ENCODE measurements at places on chromosomes 12 and 14.

- no peak for DNase-seq
- H3K27ac ChIP-seq = no peak overlapping the region
Observed at GRCh38 chr12:40149673-40150260, 43.9 kb upstream of the SLC2A13 start.

DNA sequence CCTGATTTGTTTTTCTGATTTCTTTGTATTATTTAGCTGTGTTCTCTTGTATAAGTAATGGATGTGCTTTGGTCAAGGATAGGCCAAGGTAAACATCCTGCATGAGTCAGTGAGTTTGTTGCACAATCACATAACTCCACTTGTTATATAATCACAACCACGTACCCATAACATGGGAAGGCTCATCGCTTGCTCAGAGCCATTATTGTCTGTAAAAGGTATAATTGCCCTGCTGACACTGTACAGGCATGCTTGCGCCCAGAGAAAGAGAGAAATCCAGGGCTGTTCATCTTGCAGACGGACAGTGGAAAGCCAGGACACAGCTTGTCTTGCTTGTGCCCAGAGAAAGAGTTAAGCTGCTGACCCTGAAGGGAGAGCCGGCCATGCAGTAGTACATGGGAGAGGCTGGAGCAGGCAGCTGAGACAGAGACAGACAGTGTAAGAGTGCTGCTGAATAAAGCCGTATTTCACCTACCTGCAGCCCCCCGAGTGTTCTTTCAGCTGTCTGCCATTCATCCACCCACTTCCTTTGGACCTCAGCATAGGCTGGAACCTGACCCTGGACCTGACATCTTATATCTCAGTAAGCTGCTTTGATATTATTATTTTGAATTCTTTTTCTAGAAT, 174.7 kb upstream of the DAAM1 start:
- no peak overlapping the region for H3K27ac ChIP-seq
- H3K36me3 ChIP-seq = no peaks in the 10 kb centered on the region
- no peaks in the 10 kb centered on the region for H3K27me3 ChIP-seq

GRCh38 chr12:56922031-56922430, 12.2 kb downstream of the SDR9C7 start:
- H3K27ac ChIP-seq = no peak overlapping the region
- no peaks in the 10 kb centered on the region for H3K27me3 ChIP-seq
- H3K4me1 ChIP-seq = no peaks in the 10 kb centered on the region
- no peak for DNase-seq

DNA sequence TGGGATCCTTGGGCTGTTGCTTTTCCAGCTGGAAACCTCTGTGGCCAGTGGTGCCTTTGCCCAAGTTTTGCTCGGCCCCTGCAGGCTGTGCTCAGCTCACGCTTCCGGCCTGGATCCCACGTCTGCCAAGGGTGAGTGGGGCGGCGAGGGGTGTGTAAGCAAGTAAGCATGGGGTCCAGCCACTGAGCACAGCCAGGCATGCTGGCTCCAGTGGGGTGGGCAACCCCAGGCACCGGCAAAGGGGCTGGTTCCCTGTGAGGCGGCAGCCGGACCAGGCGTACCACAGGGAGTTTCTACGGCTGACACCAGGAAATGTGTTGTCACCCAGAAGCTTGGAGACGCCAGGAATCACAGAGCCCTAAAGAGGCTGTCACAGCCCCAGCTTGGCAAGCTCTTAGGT, 393.4 kb upstream of the CCDC196 start:
- no peak overlapping the region for H3K4me3 ChIP-seq
- no peaks in the 10 kb centered on the region for H3K4me1 ChIP-seq
- no peak overlapping the region for H3K27ac ChIP-seq

DNA sequence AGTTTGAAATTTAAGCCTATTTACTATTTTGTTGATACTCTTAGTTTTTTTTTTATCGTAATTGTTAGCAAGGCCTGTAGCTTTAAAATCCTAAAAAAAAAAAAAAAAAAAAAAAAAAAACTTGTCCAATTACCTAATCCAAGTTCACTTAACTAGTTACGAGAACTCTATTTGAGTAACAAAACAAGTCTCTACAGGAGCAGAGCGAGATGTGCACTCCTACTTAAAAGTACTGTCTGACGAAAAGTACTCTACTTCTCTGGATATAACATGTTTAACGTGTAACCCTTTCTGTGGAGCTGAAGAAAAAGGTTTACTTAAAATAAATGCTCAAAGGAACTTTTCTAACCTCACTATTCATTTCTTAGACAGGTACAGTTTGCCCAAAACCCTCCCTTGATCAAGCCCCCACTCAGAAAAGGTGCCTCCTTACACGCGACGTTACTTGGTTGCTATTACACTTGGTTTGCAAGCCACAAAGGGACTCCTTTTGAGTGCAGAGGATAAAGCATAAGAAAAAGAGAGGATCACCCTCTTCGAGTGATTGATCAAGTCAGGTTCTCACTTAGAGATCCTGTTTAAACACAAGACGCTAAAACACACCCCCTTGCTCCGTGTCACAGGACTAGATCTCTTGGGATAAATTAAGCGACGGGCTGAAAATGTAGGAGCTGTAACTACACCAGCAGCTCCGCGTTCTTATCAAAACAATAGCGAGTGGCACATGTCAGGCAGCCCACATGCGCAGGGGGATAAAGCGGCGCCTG, 2.2 kb downstream of the BAZ1A start:
- peak; percentile 51 for DNase-seq
- H3K4me1 ChIP-seq = no peaks in the 10 kb centered on the region
- peak overlapping the region; percentile 97 for H3K27ac ChIP-seq

GRCh38 chr12:68515793-68516192, 94.9 kb upstream of the RAP1B start:
- no peaks in the 10 kb centered on the region for H3K27me3 ChIP-seq
- H3K36me3 ChIP-seq = no peaks in the 10 kb centered on the region
- H3K4me3 ChIP-seq = no peak overlapping the region
- no peak overlapping the region for H3K27ac ChIP-seq
- H3K4me1 ChIP-seq = no peaks in the 10 kb centered on the region

DNA sequence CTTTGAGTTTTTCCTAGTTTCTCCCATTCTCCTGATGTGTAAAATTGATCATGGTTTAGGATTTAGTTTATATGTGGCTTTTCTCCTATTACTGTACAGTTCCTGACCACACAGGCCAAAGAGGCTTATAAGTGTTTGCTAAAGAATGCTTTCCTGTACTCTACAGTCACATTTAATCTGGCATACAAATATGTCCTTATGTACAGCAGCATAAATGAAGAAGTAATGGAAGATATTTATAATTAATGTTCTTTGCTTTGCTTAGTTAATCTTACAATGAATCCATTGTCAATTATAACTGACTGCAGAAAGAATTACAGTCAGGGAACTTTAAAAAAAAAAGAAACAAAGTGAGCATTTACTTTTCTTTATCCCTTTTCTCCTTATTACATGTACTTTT, 293.9 kb downstream of the KCNC2 start:
- no peaks in the 10 kb centered on the region for H3K27me3 ChIP-seq
- no peak overlapping the region for H3K4me3 ChIP-seq
- H3K27ac ChIP-seq = no peak overlapping the region

- H3K27me3 ChIP-seq = no peaks in the 10 kb centered on the region
- H3K4me3 ChIP-seq = peak within 1 kb of the TSS; percentile 91
- DNase-seq = peak; percentile 64
- H3K36me3 ChIP-seq = no peaks in the 10 kb centered on the region
- H3K27ac ChIP-seq = peak within 1 kb of the TSS; percentile 97
Observed at GRCh38 chr12:6827982-6828780, at the start of gene P3H3. P3H3 (plus strand) TSS chr12:6828407; CDS start chr12:6828441, 34 bp downstream.

DNA sequence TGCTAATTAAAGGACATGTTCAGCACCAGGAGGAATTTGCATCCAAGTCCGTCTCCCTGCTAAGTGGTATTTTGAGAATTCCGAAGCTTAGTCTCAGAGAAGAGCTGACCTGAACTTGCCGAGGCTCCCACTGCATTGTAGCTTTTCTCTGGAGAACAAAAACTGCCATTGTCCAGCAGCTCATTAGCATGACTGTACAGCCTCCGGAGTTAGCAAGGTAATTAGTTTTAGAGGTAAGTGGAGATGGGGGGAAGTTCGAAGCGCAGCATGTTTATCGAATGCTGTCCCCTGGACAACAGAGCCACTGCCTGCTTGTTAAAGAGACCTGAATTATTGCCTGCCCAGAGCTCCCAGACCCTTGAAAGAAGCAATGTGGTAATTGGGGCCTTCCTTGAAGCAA, 160.3 kb upstream of the PELI2 start:
- no peak overlapping the region for H3K27ac ChIP-seq
- H3K27me3 ChIP-seq = no peaks in the 10 kb centered on the region
- no peaks in the 10 kb centered on the region for H3K4me1 ChIP-seq
- DNase-seq = no peak
- no peak overlapping the region for H3K4me3 ChIP-seq
- no peaks in the 10 kb centered on the region for H3K36me3 ChIP-seq

- no peak for DNase-seq
- no peaks in the 10 kb centered on the region for H3K27me3 ChIP-seq
- H3K4me1 ChIP-seq = no peaks in the 10 kb centered on the region
- no peak overlapping the region for H3K27ac ChIP-seq
- no peak overlapping the region for H3K4me3 ChIP-seq
Observed at GRCh38 chr12:29681370-29681769, 102.4 kb downstream of the TMTC1 start.

GRCh38 chr12:27460471-27460978, 14.0 kb downstream of the SMCO2 start:
- H3K4me1 ChIP-seq = no peaks in the 10 kb centered on the region
- no peak for DNase-seq
- no peaks in the 10 kb centered on the region for H3K27me3 ChIP-seq
- H3K4me3 ChIP-seq = no peak overlapping the region
- no peak overlapping the region for H3K27ac ChIP-seq
- H3K36me3 ChIP-seq = no peaks in the 10 kb centered on the region

- DNase-seq = no peak
- no peaks in the 10 kb centered on the region for H3K36me3 ChIP-seq
- H3K27me3 ChIP-seq = no peaks in the 10 kb centered on the region
- H3K4me1 ChIP-seq = peaks cover 8% of the 10 kb centered on the region
- peak overlapping the region; percentile 99 for H3K27ac ChIP-seq
Observed at GRCh38 chr12:4273273-4273651, 300 bp upstream of the CCND2 start.

DNA sequence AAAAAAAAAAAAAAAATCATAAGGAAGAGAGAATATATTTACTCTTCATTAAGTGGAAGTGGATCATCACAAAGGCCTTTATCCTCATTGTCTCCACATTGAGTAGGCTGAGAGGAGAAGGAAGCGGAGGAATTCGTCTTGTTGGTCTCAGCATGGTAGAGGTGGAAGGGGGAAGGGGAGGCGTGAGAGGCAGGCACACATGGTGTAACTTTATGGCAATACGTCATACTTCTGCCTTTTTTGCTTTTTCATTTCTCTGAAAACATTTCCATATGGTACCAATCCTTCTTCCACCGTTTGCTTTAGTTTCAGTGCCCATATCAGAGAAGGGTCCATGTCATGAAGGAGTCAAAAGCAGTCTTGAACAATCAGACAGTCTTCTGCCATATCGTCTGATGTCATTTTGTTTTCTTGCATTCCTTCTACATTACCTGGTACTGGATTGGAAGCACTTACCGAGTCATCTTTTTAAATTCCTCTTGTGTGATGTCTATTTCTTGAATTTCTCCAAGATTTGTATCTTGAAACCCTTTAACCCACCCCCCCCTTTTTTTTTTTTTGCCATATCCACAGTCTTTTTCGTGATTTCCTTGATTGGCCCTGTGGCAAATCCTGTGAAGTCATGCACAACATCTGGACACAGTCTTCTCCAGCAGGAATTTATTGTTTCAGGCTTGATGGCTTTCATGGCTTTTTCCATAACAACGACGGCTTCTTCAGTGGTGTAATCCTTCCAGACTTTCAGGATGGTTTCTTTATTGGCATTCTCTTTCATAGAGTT, 8.9 kb downstream of the FUT8 start:
- H3K27me3 ChIP-seq = no peaks in the 10 kb centered on the region
- H3K4me3 ChIP-seq = no peak overlapping the region
- no peak for DNase-seq
- peak overlapping the region; percentile 30 for H3K27ac ChIP-seq
- H3K36me3 ChIP-seq = no peaks in the 10 kb centered on the region

GRCh38 chr12:41254004-41254914, 66.1 kb downstream of the PDZRN4 start:
- DNase-seq = no peak
- no peak overlapping the region for H3K27ac ChIP-seq
- no peaks in the 10 kb centered on the region for H3K4me1 ChIP-seq
- H3K4me3 ChIP-seq = no peak overlapping the region

DNA sequence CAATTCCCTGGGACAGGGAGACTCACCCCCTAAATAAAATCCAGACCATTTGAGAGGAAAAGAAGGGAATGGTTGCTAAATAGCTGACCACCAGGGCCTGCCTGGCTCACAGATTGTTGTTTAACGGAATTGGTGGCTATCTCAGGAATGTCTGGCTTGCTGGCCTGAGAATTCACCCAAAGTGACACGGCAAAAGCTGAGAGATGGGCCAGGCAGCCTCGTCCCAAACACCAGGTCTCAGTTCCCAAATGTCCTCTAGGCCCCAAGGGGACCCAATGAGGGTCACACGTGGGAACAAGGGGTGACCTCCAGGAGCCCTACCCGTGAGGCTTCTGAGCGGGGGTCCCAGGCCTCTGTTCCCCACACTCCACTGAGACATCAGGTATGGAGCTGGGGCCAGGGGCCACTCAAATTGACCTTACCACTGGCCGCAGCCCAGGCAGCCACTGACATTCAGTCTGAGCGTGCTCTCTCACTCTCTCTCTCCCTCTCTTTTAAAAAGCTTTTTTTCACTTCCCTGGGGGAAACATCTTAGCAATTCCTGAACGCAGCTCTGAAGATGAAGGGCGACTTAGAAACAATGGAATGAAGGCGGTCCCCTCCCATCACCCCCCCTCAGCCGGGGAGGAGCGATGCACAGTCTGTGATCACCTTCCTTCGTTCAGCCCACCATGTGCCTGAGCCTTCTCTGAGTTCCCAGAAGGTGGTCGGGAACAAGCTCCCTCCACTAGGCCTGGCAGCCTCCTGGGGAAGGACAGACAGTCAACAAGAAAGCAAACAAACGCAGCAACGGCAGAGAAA, 131.2 kb downstream of the SCARB1 start:
- H3K36me3 ChIP-seq = no peaks in the 10 kb centered on the region
- no peak overlapping the region for H3K4me3 ChIP-seq
- H3K27ac ChIP-seq = peak overlapping the region; percentile 30
- H3K4me1 ChIP-seq = no peaks in the 10 kb centered on the region

Measured in uterus (tissue), 4 donors.